ENCODE measurements at places on chromosomes 6 and 20.

DNA sequence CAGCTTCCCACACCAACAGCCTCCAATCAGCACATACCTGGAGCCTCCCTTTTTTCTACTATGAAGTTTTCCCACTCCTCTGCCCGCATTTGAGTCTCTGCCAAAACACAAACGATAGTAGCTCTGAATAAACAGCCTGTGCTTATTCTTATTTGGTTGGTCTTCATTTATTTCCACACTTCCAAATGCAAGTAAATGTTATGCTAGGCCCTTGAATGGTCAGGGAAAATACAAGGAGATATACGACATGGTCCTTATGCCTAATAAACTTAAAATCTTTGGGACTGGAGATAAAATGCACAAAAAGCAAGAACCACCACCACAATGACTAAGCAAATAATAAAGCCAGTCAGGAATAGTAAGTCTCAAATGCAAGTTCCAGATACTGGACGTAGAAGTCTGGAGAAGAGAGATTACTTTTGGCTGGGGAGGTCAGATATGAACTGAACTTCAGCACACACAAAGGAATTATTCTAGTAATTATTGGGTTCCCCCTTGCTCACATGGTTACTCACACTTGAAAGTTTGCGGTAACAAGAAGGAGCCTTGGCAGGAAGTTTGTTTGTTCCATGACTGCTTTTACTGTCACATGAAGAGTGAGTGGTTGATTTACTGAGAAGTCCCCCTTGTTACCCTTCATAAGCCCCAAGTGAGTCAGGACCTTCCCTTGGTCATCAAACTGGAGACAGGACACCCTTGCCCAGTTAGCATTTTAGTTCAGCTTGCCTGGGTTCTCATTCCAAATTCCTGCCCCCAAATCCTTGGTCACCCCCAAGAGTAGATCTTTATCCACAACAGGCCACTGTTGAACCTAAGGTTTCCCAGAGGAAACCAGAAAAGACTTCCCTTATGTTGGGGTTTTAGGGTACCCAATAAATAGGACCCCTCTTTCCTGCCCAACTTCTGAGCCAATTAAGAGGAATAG lies 511.2 kb upstream of the JARID2 start:
- DNase-seq: no peak

DNA sequence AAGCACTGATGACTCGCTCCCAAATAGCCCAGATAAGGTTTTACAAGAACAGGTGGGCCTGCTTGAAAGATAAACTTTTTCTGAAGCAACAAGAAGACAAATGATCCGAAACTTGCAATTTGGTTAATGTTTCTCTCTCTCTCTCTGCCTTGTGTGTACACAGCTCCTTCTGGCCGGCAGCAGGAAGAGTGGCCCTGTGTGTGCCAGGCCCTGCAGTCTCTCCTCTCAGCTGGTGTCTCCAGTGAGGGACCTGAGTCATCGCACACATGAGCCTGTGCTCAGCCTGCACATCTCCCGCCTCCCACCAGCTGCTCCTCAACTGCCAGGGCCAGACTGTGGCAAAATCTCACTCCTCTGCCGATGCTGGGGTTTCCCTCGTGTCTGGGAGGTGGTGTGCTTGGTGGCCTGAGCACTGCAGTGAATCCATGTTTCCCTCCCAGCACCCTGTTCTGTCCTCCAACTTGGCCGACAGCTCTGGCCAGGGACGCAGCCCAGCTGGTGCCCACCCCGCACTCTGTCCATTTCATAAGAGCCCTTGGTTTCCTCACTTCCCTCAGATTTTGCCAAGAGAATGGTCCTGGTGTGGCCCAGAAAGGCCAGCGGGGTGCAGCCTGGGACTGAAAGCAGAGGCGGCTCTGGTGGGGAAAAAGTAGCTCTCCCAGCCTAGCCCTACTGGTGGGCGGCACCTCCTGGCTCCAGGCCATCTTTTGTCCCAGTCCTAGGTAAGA lies 49.4 kb downstream of the ERMARD start:
- no peak for DNase-seq

GRCh38 chr6:96520171-96521115 lies 1.2 kb upstream of the UFL1 start:
- no peak for DNase-seq

GRCh38 chr20:4555188-4555890 lies 166.4 kb upstream of the PRND start:
- no peak for DNase-seq

DNA sequence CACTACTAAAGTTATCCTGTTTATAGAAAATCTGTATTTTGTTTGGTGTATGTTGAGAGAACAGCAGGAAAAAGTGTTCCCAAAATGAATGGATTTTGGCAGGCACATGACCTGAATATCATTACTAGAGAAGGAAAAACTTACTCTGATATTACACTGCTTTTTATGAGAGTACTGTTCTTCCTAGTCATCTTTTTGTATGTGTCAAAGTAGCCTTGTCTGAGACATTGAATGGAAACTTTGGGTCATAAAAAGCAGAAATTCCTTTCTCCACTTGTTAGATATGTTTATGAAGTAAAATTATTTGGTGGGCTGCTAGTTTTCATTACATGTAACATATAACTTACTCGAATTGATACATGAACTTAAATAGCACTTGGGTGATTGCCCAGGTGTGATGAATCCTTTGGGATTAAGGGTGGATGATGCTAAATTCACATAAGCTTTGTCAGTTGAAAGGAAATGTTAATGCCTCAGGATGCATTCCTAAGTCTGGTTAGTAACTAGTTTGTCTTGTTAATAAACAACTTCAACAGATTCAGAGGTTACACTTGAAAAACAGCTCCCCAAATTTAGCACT lies 206.7 kb downstream of the CENPW start:
- no peak for DNase-seq

DNA sequence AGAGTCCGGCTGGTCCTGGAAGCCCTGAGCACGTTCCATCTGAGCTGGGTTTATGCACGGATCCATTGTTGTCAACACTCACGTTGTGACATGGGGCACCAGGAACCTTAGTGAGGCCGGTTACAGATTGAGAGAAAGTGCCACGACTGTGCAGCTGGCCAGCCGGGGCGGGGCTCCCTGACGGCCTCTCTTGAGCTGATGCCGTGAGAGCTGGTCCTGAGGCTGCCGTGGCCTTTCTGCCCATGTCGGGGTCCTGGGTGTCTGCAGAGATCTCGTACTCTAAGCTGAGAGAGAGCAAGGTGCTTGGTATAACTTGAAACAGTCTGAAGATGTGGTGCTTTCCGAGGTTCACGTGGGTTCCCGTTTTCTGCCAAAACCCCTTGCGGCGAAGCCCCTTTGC lies 10.0 kb downstream of the CDH4 start:
- DNase-seq: no peak

- DNase-seq: no peak
Observed at GRCh38 chr6:73180763-73181619, 44.3 kb downstream of the KHDC1L start.

DNA sequence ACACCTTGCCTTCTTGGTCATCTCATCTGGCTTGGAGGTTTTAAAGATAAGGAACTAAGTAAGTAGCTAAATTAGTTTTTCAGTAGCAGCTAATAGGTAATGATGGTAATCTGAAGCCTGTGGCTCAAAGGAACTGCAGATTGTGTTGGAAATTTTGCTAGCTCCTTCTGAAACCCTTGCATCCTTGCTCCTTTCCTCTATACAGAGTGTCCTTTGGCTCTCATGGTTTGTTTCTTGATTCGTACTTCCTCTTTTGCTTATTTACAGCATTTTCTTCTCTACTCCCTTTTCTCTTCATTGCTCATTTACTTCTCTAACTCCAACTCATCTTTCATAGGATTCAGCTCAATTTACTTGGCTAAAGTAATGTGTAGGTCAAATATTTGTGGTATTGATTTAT lies 19.0 kb downstream of the LRRC1 start:
- no peak for DNase-seq

DNA sequence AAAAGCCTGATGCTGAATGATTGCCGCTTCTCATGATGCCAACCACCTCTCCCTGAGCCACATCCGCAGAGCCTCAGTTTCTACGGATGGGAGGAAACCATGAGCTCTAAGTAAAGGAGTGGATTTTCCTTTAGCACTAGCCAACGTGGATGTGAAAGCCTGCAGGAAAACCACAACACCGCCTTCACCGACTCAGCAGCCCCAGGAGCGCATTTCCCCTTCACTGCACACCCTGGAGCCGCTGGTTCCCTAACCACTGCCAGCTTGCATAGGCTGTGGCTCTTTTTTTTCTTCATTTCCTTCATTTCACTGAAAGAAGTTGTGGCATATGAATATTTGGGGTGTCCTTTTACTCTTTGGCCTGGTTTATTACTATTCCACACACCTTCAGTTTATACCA lies 50.5 kb upstream of the SSTR4 start:
- no peak for DNase-seq

DNA sequence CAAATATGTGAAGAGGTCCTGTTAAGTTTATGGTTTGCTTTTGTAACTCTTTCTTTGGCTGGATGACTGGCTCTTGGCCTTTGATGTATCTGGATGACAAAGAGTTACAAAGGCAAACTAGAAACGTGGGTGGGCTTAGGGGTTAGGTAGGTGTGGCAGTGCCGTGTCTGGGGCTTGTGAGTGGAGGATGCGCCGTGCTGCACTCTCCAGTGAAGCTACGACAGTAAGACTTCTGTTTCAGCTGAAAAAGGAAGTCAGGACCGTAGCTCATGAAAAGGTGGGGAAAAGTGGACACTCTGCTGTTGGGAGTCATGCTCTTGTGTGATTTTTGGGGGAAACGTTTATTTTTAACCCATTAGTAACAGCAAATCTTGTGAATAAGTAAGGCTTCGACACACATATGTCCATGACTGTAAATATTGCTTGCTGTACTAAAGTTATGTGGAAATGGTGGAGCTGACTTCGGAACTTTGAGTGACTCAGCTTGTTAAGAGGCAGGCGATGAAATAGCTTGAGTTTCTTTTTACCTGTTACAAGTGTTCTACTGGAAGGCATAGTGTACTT lies 45.6 kb downstream of the DUSP22 start:
- DNase-seq: no peak

Data from stimulated activated CD8-positive, alpha-beta memory T cell treated with anti-CD3 and anti-CD28 coated beads, Interleukin-15, amount 100 ng/mL, for 24 hours (primary cell).